Activated T-helper 1 cell treated with Interleukin-2 at 50 U/mL for 16 hours (primary cell): ENCODE measurements at places on chromosomes 2 and 18.

- DNase-seq, result no peak
Observed at GRCh38 chr2:23484275-23484674, 99.3 kb downstream of the KLHL29 start.

GRCh38 chr2:3728104-3729054 is 25.0 kb downstream of the DCDC2C start:
- no peak for DNase-seq

DNA sequence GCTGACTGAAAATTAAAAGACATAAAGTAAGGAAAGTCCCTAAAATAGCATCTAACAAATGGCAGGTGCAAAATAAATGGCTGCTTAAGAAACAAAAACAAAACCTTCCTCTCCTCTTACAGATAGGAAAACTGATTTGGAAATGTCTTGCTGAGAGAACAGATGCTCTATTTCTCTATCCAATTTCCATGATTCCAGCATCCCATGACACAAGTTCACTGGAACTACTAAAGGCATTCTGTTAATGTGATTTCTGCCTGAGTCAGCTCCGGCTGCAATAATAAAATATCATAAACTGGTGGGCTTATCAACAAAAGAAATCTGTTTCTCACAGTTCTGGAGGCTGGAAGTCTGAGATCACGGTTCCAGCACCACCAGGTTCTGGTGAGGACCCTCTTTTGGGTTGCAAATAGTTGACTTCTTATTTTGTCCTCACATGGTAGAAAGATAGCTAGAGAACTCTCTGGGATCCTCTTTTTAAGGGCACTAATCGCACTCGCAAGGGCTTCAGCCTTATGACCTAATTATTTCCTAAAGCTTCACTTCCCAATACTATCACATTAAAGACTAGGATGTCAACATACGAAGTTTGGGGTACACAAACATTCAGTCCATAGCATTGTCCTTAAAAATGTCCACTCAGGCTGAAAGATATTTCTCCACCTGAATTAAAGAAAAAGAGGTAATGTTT is 78.2 kb upstream of the GALNT3 start:
- DNase-seq, result no peak

- no peak for DNase-seq
Observed at GRCh38 chr2:229779650-229780049, 65.3 kb upstream of the DNER start.

- DNase-seq, result no peak
Observed at GRCh38 chr2:46073540-46074046, 223.6 kb upstream of the EPAS1 start.

DNA sequence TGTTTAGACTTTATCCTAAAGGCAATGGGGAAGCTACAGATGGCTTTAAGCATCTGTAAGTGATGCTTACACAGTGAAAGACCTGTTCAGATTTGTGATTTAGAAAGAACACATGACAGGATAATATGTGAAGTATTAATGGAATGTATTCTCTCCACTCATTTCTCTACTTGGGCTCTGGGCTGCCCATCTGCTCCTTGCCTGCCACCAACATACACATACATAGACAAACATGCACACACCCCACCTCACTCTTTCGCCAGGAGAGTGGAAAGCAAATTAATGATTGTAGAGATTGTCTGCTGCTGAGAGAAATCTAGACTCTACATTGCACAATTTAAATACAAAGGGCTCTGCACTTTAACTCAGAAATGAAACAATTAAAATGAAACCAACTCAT is 61.0 kb upstream of the NFE2L2 start:
- no peak for DNase-seq

GRCh38 chr18:77777163-77777562 is 527.5 kb downstream of the GALR1 start:
- DNase-seq, result no peak

- no peak for DNase-seq
Observed at GRCh38 chr18:77298172-77298571, 48.5 kb downstream of the GALR1 start.

GRCh38 chr2:159900343-159900742 is 102.3 kb upstream of the CD302 start:
- no peak for DNase-seq

GRCh38 chr18:72063001-72063400 is 481.1 kb downstream of the CBLN2 start:
- no peak for DNase-seq

DNA sequence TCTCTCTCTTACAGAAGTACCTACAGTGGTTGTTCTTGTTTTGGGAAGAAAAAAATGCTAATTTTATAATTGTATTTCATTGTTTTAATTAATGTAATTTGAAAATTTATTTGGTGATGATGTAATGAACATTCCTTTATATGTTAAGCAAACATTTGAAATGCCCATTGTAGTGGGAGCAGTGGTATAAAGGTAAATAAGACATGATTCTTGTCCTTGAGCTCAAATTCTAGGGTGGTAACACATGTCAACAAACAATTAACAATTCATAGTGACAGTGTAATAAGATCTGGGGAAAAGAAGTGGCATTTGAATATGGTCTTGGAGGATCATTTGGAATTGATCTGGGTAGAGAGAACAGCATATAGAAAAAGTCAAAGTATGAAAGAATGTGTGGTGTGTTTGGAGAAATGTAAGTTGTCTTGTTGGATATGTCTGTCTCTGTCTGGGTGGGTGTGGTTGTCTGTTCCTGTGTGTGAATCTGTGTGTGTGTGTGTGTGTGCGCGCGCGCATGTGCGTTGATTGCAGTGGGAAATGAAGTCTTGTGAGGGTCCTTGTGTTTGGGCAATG is 5.8 kb downstream of the PTPN4 start:
- DNase-seq, result no peak

- DNase-seq, result no peak
Observed at GRCh38 chr18:73147590-73147989, 279.8 kb upstream of the NETO1 start.

DNA sequence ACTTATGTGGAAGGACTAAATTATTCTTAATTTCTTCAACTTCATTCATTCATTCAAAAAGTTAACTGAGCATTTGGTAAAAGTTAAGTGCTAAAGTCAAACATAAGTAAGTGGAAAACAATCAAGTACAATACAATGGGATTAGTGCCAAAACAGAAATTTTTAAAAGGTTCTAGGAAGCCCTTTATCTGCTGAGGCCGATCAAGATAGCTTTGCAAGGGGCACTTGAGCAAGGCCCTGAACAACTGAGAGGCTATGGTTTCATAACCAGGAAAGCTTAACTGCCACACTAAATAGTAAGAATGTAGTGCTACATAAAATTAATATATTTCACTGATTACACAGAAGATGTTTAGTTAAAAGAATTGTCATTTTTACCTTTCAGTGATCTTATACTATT is 76.5 kb downstream of the NOL10 start:
- DNase-seq, result no peak

DNA sequence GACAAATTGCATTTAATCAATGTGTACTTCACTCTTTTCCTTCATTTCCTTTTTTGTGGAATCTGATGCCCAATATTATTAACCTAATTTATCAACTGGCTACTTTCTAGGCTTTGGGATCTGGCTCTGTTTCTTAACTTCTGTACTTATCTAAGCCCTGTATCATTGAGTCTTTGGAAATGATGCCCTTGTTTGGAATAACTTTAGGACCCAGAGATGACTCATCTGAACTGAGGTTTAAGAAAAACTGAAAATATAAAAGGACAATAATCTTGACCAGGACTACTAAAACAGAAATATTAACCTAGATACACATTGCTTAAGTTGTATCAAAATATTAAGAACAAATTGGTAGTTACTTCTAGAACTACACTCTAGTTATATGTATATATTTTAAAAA is 600.8 kb downstream of the CPS1 start:
- DNase-seq, result no peak

DNA sequence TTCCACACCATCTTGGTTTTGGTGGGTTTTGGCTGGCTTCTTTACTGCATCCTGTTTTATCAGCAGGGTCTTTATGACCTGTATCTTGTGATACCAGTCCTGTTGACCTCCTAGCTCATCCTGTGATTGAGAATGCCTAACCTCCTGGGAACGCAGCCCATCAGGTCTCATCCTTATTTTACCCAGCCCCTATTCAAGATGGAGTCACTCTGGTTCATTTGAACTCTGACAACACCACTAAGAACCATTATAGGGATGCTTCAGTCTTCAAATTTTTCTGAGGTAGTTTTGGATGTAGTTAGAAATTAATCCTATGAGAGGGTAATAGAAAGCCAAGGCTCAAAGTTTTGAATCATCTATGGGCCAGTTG is 287.8 kb upstream of the SLC39A10 start:
- DNase-seq, result no peak
